ENCODE measurements at places on chromosomes 12 and 14.

- DNase-seq: no peak
Measured at GRCh38 chr14:100717386-100717785, 9.3 kb upstream of the DLK1 start.

GRCh38 chr12:67578976-67579661 lies 69.4 kb upstream of the DYRK2 start:
- peak; percentile 61 for DNase-seq

GRCh38 chr12:61821381-61821780 lies 438.8 kb upstream of the USP15 start:
- no peak for DNase-seq

DNA sequence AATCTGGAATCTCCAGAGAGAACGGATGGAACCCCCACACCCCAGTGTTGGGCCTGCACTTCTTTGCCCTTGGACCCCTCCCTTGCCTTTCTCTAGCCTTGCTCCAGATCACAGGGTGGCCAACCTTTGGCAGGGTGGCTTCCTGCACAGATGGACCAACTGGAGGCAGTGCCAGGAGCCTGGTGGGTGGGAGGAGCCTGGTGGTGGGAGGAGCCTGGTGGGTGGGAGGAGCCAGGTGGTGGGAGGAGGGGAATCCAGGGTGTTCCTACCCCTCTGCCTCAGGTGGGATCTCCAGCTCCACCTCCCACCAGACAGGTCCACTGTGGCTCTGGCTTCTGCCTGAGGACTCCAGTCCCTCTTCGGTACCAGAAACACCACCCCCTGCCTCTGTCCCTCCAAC lies 15.0 kb upstream of the ORAI1 start:
- no peak for DNase-seq

DNA sequence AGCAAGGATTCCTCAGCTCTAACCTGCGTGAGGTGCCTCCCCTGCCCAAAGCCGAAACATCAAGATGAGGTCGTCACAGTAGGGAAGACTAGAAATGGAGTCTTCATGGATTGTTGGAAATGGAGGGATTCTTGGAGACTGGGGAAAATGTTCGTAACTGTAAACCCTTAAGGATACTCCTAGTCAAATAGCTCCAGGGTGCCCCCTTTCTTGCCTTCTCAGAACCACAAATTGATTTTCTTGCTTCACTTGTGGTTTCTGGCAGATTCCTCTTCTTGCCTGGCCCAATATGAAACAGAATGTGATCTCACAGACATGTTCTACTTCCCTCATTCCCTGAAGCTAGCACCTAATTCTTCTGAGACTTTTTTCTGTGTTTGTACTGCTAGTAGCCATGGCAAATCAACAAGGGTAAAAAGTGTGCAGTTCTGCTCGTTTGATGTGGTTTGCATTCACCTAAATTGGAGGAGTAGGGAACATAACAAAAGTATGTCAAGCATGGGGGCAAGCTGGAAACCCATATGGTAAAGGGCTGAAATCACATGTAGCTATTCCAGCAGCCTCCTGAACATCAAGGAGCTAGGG lies 332.0 kb downstream of the PAWR start:
- no peak for DNase-seq

GRCh38 chr12:83190631-83191390 lies 504.1 kb downstream of the TMTC2 start:
- DNase-seq: no peak

DNA sequence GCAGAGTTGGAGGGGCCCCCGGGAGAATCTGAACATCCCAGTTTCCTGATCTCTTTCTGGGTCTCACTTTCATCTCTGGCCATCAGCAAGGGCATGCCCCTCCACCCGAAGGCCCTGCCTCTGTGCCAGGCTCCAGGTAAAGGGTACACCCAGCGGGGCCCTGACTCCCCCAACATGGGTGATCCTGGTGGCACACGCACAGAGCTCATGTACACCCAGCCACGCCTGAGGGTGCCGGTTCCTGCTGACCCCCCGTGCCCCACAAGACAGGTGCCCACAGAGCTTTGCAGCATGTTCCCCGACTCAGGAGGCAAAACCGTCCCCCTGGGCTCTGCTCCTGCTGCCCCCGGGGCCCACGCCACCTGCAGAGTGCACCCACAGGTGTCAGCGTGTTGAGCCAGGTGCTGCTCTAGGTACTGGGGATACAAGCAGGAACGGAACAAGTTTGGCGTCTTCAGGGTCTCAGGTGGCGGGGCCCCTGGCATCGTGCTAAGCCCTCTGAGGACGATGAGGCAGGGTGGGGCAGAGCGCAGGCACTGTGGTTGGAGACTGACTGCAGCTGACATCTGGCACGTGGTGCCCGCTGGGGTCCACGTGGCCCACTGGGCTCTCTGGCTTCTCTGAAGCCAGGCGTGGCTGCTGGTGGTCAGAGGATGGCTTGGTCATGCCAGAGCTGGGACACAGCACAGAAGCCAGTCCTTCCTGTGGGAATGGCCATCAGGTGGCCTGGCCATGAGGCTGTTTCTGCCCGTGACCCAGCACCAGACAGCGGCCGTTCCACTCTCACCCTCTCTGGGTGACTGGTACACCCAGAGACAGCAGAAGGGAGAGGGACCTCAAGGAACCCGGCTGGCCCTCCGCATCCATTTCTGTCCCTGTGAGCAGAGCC lies 13.8 kb downstream of the BAG5 start:
- no peak for DNase-seq

- peak; percentile 52 for DNase-seq
Measured at GRCh38 chr12:68454892-68455291, 122.7 kb upstream of the MDM1 start.

GRCh38 chr14:92589213-92589852 lies 75.8 kb downstream of the RIN3 start:
- DNase-seq: no peak

DNA sequence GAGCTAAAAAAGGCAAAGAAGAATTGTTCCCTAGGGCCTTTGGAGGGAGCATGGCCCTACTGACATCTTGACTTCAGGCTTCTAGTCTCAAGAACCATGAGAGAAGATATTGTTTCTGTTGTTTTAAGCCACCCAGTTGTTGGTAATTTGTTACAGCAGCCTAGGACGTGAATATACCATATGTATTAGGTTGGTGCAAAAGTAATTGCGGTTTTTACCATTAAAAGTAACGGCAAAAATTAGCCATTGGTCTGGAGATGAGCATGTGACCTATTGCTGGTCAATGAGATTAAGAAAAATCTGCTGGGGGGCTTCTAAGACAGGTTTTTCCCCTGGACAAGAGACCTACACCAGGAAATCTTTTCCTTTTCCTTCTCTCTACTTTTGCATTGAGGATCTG lies 9.8 kb upstream of the HRK start:
- no peak for DNase-seq

- DNase-seq: no peak
Measured at GRCh38 chr12:6863586-6864321, 3.6 kb upstream of the TPI1 start.

DNA sequence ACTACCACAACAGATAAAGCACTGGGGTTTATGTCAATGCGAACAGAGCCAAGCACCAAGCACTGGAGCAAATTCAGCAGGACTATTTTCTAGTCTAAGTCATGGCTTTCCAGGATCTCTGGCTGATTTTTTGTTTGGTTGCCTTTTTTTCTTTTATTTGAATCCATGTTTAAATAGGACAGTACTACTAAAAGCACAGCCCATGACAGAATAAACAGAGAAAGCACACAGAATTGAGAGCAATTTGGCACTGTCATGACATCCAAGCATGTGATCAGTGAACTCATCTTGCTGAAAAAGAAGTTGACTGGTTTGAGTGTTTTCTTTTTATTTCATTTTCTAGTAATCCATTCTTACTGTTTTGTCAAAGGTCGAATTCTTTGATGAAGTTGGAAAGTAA lies 23.1 kb upstream of the RERG start:
- DNase-seq: no peak

DNA sequence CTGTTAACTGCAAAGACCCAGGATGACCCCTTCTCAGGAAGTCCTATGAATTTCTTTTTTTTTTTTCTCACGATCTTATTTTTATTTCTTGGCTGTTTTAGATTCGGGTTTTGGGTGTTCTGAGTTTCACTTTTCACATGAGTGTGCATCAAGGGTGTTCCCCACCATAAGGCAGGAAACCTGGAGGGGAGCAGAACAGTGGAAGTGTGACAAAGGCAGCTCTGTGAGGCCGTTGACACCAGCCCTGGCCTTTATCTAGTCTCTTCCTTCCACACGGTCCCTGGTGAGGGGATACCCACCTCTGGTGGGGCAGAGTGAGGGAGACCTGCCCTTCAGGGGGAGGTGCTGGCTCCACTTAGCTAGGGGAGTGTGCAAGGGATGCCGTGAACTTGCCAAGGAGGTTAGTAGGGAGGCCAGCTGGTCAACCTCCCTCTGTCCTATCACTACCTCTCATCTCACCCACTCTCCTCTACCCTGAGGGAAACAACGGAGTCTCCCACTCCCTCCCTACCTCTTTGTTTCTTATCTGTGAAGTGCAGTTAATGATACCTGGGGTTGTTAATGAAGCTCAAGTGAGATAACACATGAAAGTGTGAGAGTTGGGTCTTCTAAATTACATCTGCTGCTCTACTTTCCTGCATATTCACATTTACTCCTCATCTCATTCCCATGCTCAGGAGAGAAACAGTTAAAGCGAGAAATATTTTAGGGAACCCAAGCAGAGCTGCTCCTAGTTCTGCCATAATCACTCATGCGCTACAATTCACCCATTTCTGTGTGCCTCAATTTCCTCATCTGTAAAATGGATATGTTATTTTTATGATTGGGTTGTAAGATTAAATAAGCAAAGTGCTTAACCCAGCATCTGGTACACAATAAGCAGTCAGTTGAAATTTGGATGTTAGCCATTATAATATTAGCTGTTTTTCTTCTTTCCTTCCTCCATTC lies 4.4 kb upstream of the GALNT6 start:
- peak; percentile 45 for DNase-seq

Data from CD4-positive, alpha-beta T cell treated with Interferon alpha-2 for 1 hour (primary cell).